ENCODE measurements at places on chromosomes 5 and 9.

DNA sequence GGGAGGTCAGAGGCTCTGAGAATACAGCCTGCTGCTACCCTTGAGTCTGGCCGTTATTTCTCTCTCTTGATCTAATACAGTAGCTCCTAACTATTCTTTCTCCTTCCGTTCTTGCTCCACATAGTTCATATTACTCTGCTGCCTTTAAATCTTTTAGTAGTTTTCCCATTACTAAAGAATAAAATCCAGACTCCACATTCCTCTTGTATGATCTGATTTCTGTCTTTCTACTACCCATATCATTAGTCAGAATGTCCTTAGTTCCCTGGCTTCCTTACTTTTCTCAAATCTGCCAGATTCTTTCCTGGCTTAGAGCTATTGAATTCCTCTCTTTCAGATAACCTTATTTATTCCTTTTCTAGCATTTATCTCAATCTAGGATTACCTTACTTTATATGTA is 40.0 kb downstream of the MARCHF6 start:
- H3K36me3 ChIP-seq: peaks cover 51% of the 10 kb centered on the region
- no peak overlapping the region for H3K27ac ChIP-seq
- no peaks in the 10 kb centered on the region for H3K27me3 ChIP-seq
- no peaks in the 10 kb centered on the region for H3K4me1 ChIP-seq

- H3K27ac ChIP-seq: no peak overlapping the region
- no peaks in the 10 kb centered on the region for H3K27me3 ChIP-seq
- no peak overlapping the region for H3K4me3 ChIP-seq
- DNase-seq: peak; percentile 8
- peaks cover 9% of the 10 kb centered on the region for H3K4me1 ChIP-seq
Observed at GRCh38 chr5:79955941-79956670, 35.0 kb downstream of the MTX3 start.

- H3K27ac ChIP-seq: no peak overlapping the region
- no peak for DNase-seq
- H3K36me3 ChIP-seq: no peaks in the 10 kb centered on the region
- no peak overlapping the region for H3K4me3 ChIP-seq
- no peaks in the 10 kb centered on the region for H3K4me1 ChIP-seq
Observed at GRCh38 chr5:35415309-35415708, 185.0 kb upstream of the PRLR start.

GRCh38 chr9:14325147-14325546 is 11.2 kb upstream of the NFIB start:
- no peak overlapping the region for H3K27ac ChIP-seq
- no peaks in the 10 kb centered on the region for H3K36me3 ChIP-seq
- no peak for DNase-seq
- no peaks in the 10 kb centered on the region for H3K27me3 ChIP-seq
- H3K4me1 ChIP-seq: peaks cover 17% of the 10 kb centered on the region

DNA sequence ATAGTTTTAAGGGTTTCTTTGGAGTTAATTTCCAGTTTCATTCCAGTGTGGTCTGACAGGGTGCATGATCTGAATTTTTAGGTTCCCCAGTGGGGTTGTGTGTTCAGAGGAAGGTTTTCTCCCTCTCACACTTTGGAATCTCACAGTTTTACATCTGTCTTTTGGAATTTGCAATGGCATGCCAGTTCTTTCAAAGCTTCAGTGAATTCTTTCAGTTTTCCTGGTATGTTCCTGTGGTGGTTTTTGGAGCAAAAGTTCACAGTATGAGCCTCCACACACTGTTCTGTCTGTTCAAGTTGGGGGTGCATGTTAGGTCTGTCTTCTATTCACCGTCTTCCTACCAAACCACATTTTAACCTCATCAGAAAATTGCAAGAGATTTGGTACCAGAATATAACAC is 624.2 kb downstream of the KCTD16 start:
- no peaks in the 10 kb centered on the region for H3K36me3 ChIP-seq
- H3K27me3 ChIP-seq: no peaks in the 10 kb centered on the region
- no peak overlapping the region for H3K27ac ChIP-seq
- DNase-seq: no peak

GRCh38 chr9:86079421-86079831 is 19.9 kb downstream of the GOLM1 start:
- peaks cover 18% of the 10 kb centered on the region for H3K36me3 ChIP-seq
- no peak overlapping the region for H3K27ac ChIP-seq
- no peaks in the 10 kb centered on the region for H3K27me3 ChIP-seq
- no peak overlapping the region for H3K4me3 ChIP-seq

GRCh38 chr5:86709157-86709881 is 91.6 kb downstream of the COX7C start:
- no peak overlapping the region for H3K27ac ChIP-seq
- no peaks in the 10 kb centered on the region for H3K4me1 ChIP-seq
- H3K4me3 ChIP-seq: no peak overlapping the region
- no peaks in the 10 kb centered on the region for H3K27me3 ChIP-seq
- no peak for DNase-seq

GRCh38 chr5:6403416-6403815 is 25.1 kb upstream of the MED10 start:
- no peak for DNase-seq
- H3K27me3 ChIP-seq: peaks cover 56% of the 10 kb centered on the region
- H3K4me3 ChIP-seq: no peak overlapping the region
- H3K36me3 ChIP-seq: no peaks in the 10 kb centered on the region
- H3K27ac ChIP-seq: no peak overlapping the region

DNA sequence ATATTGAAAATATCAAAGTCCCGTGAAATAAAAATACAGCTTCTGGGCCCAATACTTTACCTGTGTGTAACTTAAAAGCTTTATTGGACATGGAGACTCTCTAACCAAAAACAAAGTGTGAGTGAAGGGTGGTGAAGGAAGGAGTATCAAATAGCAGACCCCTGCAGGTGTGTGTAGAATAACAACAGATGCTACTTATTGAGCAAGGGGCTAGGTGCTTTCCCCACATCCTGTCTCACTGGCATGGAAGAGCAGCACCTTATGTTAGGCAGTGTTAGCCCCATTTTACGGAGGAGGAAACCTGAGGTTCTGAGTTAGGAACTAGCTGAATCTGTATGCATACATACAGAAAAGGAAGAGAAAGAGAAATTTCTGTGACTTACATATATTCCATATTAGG is 21.8 kb downstream of the SLIT3 start:
- no peak for DNase-seq
- 0 out of 2 replicates have a peak, but pooled peaks cover 11% of the 10 kb centered on the region for H3K27me3 ChIP-seq
- H3K27ac ChIP-seq: no peak overlapping the region
- no peaks in the 10 kb centered on the region for H3K4me1 ChIP-seq
- no peak overlapping the region for H3K4me3 ChIP-seq

DNA sequence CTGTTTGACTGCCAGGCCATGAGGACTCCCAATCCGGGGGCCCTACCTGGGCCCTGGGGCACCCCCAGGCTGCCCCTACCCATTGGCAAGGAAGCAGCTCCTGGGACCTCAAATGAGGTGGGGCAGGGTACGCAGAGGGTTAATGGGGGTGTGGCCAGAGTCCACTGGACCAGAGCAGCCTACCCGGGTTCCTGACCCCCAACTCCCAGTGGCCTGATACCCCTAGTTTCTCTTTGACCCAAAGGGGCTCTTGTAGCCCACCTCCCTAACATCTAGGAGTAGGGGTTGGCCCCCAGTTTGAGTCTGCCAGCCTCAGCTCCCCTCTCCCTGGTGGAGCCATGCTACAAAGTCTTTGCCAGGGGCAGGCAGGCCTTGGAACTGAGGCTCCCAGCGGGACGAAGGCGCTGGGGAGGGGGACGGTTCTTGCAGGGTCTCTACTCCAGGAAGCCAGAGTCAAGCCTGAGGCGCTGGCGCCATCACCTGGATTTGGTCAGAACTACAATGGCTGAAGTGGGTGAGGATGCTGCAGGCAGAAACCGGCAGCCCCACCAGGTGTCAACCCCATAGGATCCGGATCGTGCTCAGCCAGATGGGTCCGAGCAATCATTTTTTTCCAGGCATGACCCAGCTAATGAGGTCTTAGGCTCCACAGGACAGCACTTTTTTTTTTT is 8.4 kb upstream of the CERCAM start:
- H3K27ac ChIP-seq: no peak overlapping the region
- H3K27me3 ChIP-seq: no peaks in the 10 kb centered on the region
- no peaks in the 10 kb centered on the region for H3K36me3 ChIP-seq
- H3K4me1 ChIP-seq: peaks cover 14% of the 10 kb centered on the region
- DNase-seq: no peak

DNA sequence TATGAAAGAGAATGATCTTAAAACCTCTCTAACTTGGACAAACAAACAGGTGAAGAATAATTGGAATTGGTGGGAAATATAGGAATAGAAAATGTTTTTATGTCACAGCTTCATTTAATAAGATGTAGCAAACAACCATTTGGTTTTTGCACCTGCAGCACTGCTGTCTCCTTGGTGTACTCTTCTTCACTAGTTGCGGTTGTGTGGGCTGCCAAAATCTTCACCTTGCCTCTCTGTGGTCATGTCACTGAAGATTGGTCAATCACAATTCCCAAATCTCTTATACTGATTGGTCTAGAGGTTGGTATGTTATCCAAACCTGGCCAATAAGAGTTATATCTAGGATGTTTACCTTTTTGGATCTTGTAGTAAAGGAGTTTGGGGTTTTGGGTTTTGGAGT is 88.7 kb downstream of the FGF10 start:
- H3K27me3 ChIP-seq: no peaks in the 10 kb centered on the region
- no peak overlapping the region for H3K27ac ChIP-seq
- DNase-seq: no peak
- no peak overlapping the region for H3K4me3 ChIP-seq

DNA sequence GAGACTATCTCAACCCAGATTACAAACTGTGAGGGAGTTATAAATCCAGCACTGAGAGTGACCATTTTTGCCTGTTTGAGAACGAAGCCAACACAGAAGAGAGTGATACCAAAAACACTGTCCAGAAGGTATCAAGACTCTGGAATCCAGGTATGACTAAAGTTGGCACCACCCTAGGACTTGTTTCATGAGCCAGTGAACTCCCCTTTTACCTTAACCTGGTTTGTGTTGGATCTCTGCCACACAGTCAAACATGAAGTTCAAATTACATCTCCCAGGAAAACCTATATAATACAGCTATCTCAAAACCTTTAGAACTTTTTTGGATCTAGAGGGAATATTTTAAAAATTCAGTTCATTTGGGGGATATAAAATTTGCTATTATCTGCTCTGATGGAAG is 11.4 kb downstream of the ZBTB5 start:
- no peak for DNase-seq
- no peaks in the 10 kb centered on the region for H3K36me3 ChIP-seq
- no peak overlapping the region for H3K4me3 ChIP-seq
- H3K27me3 ChIP-seq: no peaks in the 10 kb centered on the region

DNA sequence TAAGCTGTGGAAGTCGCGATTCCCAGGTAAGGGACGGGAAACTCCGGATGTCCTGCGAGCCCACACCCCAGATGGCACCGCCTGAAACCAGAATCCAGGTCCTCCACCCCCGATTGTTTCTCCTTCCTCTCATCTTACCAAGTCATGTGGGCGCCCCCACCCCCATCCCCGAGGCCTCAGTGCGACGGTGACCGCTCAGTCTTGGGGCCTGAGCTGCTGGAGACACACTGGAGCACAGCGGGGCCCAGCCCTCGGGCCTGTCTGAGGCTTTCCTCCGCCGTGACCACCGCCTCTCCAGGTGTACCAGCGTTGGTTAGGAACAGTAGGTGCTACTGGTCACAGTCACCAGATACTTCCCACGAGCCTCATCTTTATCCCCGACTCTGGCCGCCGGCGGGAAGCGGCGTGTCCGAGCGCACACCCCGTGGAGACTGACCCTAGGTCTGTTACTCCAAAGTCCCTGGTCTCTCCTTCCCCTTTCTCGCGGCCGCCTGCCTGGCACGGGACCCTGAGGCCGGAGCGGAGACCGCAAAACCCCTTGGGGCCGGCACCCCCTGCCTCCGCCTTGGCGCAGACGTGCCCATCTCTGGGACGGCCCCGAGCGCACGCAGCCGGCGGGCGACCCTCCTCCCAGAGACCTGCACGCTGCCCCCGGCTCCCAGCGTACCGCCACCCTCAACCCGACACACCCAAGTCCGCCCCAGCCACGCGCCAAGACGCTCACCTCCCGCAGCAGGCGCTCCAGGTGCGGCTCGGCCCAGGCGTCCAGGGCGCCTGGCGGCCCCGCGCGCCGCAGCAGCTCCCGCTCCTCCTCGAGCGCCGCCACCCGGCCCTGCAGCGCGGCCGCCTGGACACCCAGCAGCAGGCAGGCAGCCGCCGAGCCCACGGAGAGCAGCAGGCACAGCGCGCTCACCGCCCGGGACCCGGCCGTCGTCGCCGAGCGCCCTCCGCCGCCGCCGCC is 733 bp downstream of the COL23A1 start:
- H3K27ac ChIP-seq: no peak overlapping the region
- no peak overlapping the region for H3K4me3 ChIP-seq
- no peaks in the 10 kb centered on the region for H3K4me1 ChIP-seq
- no peak for DNase-seq

GRCh38 chr9:130186051-130186450 is 13.8 kb downstream of the NCS1 start:
- H3K27ac ChIP-seq: peak overlapping the region; percentile 75
- no peak for DNase-seq
- no peaks in the 10 kb centered on the region for H3K27me3 ChIP-seq
- H3K36me3 ChIP-seq: no peaks in the 10 kb centered on the region
- H3K4me1 ChIP-seq: peaks cover 62% of the 10 kb centered on the region

DNA sequence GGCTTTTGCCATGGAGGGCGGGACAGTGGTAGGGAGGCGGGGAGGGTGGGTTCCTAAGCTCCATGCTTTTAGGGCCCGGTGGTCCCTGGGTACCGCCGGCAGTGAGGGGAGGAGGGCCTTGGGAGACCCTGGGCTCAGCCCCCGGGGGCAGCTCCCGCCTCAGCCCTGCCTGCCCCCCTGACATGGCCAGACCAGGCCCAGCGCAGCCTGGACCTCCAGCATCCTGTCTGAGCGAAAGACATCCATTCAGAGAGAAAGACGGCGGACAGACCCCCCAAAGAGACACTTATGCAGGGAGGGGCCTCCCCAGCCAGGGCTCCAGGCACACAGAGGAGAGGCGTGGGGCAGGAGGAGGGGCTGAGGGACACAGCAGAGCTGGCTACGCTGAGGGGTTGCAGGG is 45.3 kb downstream of the KCNT1 start:
- H3K27me3 ChIP-seq: no peaks in the 10 kb centered on the region
- no peak overlapping the region for H3K4me3 ChIP-seq
- no peak for DNase-seq
- no peaks in the 10 kb centered on the region for H3K4me1 ChIP-seq
- no peak overlapping the region for H3K27ac ChIP-seq

GRCh38 chr5:58156361-58156760 is 303.5 kb downstream of the PLK2 start:
- H3K27ac ChIP-seq: no peak overlapping the region
- no peaks in the 10 kb centered on the region for H3K4me1 ChIP-seq

Measured in HCT116 (cell line).